ENCODE measurements at places on chromosomes 13 and 19. TPM values are rescaled to one million over a fixed set of nuclear protein-coding genes. Genes with fewer than 3 reads are reported as not detected.
A peak's percentile ranks its signal among the peaks of the same experiment; 100 is the strongest.

The DNAJC3 gene
- total RNA-seq = 67.9 TPM

The FFAR3 gene
- total RNA-seq = not detected

The ZNF844 gene
- total RNA-seq = 12.0 TPM

The RFPL4A gene
- not detected for total RNA-seq

The NHLRC3 gene
- 28.8 TPM for total RNA-seq

The KMT2B gene
- total RNA-seq = 36.6 TPM

The MBD3L3 gene
- total RNA-seq = not detected

The OR2Z1 gene
- total RNA-seq = not detected

The TMEM221 gene
- total RNA-seq = not detected

The N4BP2L1 gene
- 25.3 TPM for total RNA-seq

The PCDH17 gene
- 65.4 TPM for total RNA-seq

- no peak for DNase-seq
Measured at GRCh38 chr19:45500918-45501729, 2.9 kb downstream of the PPM1N start.

DNA sequence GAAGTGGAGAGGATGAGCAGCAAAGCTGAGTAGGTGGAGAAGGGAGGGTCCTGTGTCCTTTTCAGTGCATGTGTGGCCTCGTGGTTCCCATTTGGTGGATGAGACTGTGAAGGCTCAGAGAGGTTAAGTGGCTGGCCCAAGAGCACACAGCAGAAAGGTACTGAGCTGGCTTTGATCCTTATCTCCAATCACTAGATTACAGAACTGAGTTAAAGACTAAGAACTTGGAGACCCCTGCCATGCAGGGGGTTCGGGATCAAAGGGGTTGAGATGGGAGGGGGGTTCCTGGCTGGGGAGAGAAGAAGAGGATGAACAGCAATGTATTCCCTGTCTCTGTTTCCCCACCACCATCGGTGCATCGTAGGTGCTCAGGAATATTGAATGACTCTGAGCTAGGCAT, 11.8 kb downstream of the CELF5 start:
- no peak for DNase-seq

DNA sequence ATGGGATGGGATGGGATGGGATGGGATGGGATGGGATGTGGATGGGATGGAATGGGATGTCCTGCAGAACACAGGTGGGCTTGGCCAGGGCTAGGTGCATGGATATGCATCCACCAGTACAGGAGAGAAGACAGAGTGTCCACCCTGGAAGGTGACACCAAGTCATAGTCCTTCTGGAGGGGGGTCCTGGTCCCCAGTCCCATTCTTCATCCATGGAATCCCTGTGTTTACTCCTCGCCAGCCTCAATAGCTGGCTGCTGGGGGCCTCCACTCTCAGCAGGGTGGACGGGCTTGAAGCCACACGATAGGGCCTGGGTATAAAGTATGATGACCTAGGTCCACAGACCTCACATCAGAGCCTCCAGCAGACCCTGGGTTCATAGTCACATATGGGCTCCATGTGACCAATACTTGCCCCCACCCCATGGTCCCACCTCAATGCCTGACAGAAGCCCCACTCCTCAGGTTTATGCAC, 40.1 kb downstream of the RFX2 start:
- peak; percentile 55 for DNase-seq

DNA sequence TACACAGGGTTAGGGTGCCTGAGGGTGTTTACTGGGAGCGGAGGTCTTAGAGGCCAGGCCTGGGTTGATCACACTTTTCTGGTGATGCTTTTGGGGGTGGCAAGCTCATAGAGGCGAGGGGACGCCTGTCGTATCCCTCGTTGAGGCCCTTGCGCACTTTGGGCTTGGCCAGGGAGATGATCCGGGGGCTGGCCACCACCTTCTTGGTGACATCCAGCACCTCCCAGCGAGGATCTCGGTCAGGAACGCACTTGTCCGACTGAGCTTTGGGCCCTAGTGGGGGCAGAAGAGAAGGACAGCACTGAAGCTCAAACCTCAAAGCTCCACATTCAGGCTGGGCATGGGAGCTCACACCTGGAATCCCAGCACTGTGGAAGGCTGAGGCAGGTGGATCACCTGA, 17.6 kb upstream of the MIER2 start:
- DNase-seq = no peak

DNA sequence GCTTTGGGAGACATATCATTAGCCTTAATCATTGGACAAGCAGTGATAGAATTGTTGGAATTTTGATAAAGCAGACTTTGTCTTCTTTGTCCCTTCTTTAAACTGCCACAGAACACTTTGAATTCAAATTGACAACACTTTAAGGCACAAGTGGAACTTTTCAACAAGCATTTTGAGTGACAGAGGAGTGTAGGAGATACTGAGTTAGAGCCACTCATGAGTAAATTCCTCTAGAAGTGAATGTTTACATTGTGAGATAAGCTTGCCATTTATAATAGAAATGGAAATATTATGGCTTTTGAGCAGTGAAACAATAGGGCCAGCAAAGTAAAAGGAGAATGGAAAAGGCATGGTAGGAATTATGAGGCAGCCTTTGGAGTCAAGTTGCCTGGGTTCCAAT, 515.8 kb downstream of the SLITRK6 start:
- no peak for DNase-seq

DNA sequence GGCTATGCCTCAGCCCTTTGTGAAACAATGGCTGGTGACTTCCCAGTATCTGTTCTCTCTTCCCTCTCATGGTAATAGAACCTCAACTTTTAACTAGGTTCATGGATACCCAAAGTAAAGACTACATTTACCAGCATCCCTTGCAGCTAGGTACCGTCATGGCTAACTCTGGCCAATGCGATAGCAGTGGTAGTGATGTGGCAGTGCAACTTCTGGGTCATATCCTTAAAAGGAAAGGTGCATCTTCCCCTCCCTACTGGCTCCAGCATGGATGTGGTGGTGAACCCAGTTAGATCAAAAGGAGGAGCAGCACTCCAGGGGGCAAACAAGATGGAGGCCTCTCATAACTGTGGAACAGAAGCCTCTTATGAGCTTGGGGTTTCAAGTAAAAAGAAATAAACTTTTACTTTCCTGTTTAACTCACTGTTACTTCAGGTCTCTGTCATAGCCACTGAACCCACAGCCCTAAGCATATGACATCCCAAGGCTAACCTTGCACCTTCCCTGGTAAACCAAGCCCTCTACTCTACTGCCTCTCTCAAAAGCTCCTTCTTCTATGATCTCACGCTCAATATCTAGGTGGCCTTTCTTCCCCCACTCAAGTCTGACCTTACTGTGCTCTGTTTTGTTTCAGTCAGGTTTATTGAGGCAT, 104.4 kb downstream of the DOCK9 start:
- DNase-seq = no peak

DNA sequence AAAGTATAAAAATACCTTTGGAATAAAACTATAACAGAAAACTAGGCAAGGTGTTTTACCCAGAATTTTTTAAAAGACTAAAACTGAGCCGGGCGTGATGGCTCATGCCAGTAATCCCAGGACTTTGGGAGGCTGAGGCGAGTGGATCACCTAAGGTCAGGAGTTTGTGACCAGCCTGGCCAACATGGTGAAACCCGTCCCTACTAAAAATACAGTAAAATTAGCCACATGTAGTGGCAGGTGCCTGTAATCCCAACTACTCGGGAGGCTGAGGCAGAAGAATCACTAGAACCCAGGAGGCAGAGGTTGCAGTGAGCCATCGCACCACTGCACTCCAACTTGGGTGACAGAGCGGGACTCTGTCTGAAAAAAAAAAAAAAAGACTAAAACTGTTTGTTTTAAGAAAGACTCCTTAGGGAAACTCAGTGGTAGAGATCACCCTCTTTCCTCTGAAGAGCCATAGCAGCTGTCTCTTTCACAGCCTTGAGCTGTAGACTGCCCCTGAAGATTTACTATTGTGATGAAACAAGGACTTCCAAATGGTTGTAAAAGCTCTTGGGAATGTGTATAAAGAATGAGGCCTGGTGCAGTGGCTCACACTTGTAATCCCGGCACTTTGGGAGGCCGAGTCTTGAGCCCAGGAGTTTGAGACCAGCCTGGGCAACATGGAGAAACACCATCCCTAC, 14.7 kb upstream of the KCTD4 start:
- no peak for DNase-seq

GRCh38 chr13:50527612-50528509, 315.6 kb downstream of the DLEU7 start:
- DNase-seq = no peak

DNA sequence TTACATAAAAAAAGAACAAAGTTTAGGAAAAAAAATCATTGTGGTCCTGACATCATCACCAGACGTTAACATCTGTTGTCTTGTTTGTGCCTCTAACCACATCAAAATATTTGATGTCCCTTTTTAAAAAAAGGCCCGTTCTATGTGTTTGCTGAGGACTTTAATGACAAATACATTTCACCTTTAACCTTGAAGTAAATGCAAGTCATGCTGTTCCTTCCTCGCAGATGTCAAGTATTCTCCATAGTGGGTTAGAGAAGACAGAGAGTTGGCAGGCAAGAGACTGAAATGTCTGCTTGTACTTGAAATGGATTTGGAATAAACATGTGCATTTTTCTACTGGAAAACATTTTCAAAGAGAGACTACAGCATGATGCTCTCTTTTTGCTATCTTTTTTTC, 134.9 kb downstream of the FGF9 start:
- no peak for DNase-seq

DNA sequence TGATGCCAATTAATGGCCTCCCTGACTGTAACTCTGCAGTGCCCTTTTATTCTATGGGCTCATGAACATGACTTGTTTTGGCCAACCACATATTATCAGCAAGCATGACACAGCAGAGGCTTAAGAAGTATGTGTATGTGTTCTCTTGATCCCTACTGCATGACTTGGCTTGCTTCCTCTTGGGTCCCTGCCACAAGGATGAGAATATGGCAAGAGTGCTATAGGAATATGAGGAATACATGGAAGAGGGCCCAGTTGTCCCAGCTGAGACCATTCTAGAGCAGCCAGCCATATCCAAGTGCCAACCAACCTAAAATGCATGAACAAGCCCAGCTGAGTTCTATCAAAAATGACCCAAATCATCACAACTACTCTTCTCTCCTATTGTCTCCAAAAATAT, 576.7 kb upstream of the PCDH9 start:
- DNase-seq = no peak

All from upper lobe of right lung (tissue), 1 donor.